ENCODE measurements at places on chromosomes 13 and 19.
A peak's percentile ranks its signal among the peaks of the same experiment; 100 is the strongest.

- no peak for DNase-seq
Observed at GRCh38 chr13:85616275-85616674, 182.9 kb downstream of the SLITRK6 start.

GRCh38 chr19:49680421-49681351, 3.6 kb downstream of the PRMT1 start:
- peak; percentile 95 for DNase-seq

DNA sequence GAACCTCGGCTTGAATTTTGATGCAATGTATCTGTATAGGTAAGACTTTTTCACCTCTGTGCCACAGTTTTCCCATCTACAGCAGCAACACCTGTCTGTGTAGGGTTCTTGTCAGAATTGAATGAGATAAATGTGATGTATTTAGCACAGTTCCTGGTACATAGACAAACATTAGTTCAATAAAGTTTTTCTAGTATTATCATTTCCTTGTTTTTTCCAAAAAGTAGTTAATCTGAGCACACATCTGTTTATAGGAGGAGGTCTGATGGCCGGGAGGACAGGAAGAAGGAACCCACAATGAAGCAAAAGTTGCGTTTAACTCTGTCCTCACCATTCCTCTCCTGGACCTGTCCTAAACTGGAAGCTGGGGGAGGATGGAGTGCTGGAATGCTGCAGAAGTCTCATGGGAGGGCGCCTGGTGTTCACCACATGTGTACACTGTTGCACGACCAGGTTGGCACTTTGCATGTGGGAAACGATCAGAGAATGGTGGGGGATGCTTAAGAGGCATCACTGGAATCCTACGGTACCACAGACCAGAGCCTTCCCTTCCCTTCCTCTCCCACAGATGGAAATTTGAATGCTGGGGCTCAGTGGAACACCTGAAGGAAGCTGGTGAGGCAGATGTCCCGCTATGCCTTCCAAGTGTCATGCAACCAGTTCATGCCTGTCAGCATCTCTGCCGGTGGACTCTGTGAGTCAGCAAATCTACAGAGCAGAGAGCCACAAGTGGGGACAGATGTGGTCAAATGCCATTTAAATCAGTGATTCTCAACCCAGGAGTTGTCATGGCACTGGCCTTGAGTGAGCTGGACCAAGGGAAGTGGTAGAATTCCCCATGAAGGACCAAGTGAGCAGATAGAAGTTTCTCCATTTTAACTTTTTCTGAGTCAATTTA, 315.6 kb downstream of the DLEU7 start:
- DNase-seq: no peak

- no peak for DNase-seq
Observed at GRCh38 chr19:18053576-18054219, 33.0 kb downstream of the IL12RB1 start.

DNA sequence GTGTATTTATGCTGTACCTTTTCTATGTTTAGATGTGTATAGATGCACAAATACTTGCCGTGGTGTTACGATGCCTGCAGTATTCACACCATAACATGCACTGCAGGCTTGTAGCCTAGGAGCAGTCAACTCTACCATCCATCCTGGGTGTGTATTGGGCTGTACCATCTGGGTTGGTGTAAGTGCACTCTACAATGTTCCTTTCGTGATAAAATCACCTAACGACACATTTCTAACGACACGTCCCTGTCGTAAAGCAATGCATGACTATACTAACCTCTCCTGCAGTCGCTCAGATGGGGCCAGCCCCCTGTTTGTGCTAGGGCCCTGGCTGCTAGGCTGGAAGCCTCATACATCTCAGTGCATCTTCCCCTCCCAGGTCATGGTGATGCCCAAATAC, 18.4 kb downstream of the CD177 start:
- no peak for DNase-seq

DNA sequence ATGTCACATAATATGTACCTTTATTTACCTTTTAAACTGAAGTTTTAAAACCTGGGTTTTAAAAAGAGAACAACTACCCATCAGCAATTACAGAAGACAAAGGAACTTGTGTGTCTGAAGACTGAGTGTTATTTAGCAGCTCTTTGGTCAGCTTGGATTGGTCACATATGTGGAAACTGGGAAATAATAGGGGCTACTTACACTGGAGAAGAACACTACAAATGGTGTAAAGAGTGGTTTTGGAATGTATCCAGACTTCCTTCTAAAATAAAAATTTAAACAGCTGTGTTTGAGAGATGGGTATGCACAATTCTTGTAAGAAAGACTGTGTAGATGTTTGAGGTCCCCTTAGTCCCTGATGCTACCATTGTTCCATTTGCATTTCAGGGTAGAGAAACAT, 13.3 kb downstream of the TNFRSF19 start:
- DNase-seq: no peak

GRCh38 chr13:107203146-107203847, 635.4 kb upstream of the ARGLU1 start:
- no peak for DNase-seq

DNA sequence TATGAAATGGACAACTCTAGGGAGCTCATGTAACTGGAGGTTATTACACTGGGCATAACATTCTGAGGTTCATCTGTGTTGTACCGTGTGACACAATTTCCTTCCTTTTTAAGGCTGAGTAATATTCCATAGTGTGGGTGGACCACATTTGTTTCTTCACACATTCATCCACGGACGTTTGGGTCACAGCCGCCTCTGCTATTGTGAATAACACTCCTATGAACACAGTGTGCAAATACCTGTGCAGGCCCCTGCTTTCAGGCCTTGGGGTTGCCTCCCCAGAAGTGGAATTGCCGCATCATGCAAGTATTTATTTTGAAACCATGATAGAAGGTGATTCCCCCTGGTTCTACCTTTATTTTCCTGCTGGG, 63.4 kb upstream of the MCF2L start:
- DNase-seq: no peak

DNA sequence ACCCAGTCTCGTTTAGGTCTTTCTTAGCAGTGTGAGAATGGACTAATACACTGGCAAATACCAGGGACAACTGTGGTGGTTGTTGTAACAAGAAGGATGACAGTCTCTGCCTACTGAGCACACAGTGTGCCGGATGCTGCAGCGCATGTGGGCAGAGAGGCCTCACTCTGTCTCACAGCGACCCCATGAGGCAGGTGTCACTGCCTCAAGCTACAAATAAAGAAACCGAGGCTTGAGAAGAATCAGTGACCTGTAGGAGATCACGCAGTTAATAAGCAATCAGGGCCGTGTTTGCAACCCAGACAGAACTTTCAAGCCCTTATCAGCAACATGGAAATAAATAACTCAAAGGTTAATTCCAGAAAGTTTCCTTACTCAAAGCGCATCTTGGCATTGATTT, 40.5 kb upstream of the GAS6 start:
- DNase-seq: peak; percentile 67

DNA sequence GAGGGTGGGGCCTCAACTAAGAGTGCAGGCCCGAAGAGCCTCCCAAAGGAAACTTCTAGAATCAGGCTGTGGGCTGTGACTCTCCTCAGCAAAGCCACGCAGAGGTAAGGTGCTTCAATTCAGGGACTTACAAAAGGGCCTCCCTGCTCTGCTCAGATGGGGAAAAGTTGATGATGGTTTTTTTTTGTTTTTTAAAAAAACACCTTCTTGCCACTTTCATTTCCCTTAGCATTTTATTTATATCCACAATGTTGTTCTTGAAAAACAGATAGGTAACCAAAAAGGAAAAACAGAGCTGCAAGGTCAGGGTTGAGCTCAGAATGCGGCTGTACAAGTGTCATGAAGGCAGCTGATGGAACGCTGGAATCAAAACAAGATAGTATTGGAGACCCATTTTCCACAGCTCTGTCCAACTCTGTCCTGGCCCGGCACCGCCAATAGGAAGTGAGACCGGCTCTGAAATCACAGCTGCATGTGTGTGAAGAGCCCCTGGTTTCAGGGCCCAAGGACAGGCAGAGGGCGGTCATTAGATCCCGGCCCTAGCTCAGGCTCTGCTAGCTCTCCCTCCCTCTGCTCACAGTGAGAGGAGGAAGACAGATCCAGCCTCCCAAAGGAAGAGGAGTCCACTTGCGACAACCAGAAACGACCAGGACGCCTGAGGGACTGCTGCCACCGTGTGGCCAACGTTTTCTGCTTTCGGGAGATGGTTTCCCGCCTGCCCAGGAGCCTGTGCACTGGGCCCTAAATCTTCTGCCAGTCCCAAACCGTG, 58.3 kb downstream of the KLF2 start:
- DNase-seq: peak; percentile 94

DNA sequence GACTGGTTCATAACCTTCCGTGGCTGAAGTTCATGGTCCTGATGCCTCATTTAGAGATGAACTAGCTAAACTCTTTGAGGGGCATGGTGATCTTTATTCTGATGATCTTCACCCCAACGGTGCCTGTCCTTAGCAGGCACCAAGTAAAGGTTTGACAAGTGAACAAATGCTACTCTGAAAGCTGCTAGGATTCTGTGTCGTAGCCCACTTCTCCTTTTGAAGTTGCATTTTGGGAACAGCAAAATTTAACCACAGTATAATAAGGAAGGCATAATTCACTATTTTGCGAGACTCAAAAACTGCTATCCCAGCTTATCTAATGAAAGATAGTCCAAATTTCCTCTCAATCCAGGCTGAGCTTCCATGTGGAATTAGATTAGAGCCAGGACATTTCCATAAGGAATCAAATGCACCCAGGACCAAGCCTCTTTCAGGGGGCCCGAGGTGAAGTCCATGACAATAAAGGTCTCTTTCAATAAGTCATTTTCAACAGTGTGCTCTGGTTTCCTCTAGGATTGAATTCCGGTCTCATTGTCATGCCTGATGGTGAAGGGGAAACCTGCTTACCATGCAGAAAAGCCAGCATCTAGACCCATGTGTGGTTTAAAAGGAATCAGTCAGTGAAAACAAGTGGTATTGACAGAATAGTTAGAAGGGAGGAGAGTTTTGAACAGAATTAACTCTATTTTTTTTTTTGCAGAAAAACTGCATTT, 23.1 kb downstream of the SIAH3 start:
- no peak for DNase-seq

DNA sequence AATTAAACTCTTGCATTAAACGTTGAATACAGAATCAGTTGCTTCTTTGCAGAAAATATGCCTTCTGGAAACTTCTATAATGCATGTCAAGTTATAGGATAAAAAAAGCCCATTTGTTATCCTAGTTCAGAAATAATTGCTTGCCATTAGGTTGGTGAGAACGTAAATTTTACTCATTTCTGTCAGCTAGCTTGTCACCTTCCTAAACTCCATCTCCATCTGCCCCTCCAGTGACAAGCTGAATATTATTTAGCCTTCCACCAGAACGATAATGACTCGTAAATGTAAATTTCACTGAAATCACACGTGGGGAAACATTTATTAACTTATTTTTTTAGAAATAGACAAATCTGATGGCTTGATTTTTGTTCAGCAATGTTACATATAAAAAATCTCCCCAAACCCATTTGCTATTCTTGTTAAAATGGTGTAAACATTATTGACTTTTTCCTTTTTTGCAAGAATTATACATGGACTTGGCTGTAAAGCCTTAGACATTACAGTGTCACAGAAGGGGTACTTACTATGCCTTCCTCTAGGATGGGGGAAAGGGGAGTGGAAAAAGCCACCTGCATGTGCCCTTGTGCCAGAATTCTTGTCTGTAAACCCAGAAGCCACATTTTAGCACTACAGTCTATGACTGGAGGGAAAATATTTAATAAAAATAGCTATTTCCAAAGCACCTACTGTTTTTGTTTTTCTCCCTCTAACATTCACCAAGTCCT, 326.8 kb downstream of the OXGR1 start:
- DNase-seq: no peak

DNA sequence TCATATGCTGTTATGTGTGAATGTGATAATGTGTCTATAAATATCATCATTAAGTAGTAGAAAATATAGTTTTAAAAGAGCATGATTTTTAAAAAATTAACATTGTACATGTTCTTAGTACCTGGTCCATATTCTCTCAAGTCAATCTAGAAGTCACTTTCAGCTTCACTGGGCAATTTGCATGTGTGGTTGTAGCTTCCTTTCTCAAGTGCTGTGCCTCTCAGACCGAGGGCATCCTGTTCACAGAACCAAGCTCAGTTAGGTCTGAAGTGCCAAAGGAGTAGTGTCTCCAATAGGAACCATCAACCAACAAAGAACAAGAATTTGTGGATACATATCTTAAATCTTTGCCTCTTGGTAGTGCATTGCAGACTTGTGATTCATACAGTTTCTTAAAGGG, 541.8 kb upstream of the SLC10A2 start:
- no peak for DNase-seq

GRCh38 chr13:33526718-33527117, 241.2 kb upstream of the STARD13 start:
- DNase-seq: no peak

DNA sequence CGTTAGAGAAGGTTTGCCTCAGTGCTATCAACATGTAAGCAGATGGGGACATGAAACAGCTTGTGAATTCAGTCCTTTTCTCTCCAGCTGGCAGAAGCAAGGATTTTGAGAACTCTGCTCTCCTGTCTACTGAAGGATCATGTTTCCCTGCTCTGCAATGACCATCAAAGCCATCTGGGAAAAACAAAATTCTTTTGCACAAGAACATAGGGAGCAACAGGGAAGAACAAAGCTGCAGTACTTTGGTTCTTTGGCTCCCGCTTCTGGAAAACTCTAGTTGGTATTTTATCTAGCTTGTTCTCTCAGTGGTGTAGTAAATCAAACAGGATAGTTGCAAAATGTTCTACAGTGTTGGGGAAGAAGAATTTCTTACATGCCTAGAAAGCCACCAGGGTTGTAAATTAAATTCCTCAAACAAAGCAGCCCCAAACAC, 270.4 kb downstream of the ENOX1 start:
- no peak for DNase-seq

DNA sequence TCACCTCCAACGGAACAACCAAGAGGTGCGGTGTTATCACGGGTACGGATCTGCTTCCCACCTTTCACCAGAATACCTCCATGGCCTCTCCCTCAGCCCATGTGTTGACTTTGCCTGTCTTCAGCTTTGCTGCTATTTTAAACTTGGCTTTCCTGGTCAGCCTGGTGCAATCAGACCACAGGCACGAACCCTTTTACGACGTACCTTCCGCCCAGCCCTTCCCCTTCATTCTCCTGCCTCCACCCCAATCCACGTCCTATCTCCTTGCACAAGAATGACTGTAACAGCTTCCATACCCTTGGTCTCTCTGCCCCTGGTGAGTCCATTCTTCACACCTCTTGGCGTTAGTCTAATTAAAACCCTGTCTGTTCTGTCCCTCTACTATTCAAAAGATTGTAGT, 431.7 kb downstream of the EFNB2 start:
- DNase-seq: no peak
